Ammon's horn (tissue), 1 donor: ENCODE measurements at places on chromosomes 3 and 15.

- DNase-seq = no peak
These were observed 90.4 kb downstream of the TBC1D2B start for GRCh38 chr15:77986891-77987764.

GRCh38 chr15:39786447-39787056, 3.9 kb upstream of the FSIP1 start:
- peak; percentile 58 for DNase-seq

- no peak for DNase-seq
These were observed 32.3 kb upstream of the TMCO5A start for GRCh38 chr15:37902126-37902525.

DNA sequence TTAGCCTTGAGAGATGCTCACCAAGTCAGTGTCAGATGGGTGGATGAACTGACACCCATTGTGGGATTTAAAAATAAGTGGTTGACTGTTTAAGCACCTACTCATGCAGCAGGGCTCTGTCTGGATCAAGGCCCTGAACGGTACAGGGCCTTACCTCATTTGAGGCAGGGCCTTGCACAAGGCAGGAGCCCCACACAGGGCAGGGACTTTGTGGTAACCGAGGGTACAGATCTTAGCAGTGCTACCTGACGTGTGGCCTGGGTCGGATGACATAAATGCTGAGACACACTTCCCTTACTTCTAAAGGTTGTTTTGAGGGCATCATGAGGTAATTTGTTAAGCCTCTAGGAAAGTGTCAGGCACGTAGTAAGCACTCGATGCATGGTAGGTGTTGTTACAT, 59.5 kb upstream of the PLXNA1 start:
- DNase-seq = no peak

DNA sequence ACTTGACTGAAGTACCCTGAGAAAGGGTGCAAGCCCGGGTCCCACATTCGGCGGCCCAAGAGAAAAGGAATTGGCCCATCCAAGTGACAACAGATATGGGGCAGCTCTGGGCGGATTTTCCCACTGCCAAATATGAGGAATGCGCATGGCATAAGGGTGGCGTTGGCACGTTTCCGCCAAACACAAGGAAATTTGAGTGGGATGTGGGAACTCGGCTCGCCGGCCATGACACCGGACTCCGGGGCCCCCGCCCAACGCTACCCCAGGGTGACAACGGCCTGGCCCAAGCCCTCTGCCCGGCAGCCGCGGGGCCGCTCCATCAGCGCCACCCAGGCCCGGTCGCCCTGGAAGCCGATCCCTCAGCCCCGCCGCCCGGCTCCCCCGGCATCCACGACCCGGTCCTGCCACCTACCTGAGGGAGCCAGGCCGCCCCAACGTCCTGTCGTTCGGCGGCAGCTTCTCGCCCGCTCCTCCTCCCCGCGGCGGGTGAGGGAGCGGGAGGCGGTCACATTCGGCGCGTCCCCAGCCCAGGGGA, 449 bp downstream of the RAF1 start:
- DNase-seq = peak; percentile 42

DNA sequence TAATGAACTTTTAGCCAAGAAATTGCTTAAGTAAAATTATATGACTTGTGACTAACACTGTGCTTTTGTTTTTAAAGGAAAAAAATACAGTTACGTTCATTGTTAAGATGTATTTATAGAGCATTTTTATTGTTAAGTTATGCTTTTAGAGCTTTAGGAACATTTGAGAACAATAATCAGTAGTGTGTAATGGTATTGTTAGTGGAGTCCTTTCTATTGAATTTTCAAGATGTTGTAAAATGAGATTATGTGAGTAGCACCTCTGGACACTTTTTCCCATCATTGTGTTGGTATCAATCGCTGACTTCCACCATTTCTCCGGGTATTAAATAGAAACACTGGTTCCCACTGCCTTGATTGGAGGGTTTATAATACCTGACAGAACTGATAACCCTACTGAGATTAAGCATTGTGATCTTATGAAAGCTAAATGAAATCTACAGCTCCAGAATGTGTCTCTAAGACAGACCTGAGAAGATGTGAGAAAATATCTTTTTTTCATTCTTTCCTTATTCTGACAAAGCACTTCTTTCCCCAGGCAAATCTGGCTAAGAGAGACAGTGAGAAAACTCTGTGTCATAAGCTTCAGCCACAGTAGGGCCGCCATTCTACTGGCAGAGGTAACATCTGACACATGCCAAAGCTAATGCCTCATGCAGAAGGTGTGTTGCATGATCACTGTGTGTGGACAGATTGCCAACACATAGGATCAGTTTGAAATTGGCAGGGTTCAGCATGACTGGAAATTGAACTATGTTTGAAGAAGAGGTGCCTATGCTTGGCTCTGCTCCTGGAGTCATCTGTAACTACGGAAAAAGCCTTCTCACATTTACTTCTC, 610.8 kb downstream of the MECOM start:
- no peak for DNase-seq

DNA sequence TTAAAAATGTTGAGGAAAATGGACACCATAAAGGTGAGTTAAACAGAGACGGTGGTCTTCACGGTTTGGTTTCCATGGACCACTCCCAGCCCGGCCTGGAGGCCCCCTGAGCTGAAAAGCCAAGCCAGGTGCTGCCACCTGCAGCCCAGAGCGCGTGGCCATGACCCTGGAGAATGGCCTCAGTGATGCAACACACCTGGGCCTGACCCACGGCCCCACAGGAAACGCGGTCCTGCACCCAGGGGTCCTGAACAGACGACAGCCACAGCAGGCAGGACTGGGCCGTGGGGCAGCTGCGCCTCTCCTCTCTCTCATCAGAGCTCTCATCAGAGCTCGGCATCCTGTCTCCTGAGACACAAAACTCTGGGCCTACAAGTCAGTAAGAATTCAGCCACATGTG, 64.1 kb downstream of the NIPA2 start:
- DNase-seq = no peak

DNA sequence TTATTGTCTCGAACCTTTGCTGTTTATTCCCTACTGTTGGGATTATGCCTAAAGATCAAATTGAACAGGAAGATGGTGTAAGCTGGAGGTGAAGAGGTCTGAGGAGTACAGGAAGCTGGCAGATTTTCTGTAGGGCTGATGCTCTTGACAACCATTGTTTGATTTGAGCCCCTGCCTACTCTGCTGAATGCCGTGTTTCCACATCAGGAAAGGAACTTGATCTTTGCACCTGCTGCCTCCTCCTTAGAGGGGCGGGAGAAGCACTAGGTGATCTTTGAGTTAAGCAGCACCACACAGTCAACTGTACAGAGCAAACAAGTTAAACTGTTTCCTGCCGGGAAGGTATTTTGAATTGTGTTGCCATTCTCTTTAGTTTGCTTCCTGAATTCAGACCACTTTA, 364.6 kb upstream of the EPHA6 start:
- DNase-seq = no peak
